Stimulated activated CD4-positive, alpha-beta T cell treated with anti-CD3 and anti-CD28 coated beads, Interleukin-15, amount 100 ng/mL, for 24 hours (primary cell): ENCODE measurements at places on chromosomes 2 and 18.
A peak's percentile ranks its signal among the peaks of the same experiment; 100 is the strongest.

GRCh38 chr2:219987830-219988229 lies 360.4 kb downstream of the SLC4A3 start:
- DNase-seq = no peak

GRCh38 chr2:42199626-42200025 lies 30.5 kb downstream of the EML4 start:
- no peak for DNase-seq

GRCh38 chr2:39469807-39470206 lies 32.7 kb upstream of the MAP4K3 start:
- DNase-seq = peak; percentile 18

GRCh38 chr2:44674473-44675284 lies 266.8 kb upstream of the SIX3 start:
- DNase-seq = no peak

DNA sequence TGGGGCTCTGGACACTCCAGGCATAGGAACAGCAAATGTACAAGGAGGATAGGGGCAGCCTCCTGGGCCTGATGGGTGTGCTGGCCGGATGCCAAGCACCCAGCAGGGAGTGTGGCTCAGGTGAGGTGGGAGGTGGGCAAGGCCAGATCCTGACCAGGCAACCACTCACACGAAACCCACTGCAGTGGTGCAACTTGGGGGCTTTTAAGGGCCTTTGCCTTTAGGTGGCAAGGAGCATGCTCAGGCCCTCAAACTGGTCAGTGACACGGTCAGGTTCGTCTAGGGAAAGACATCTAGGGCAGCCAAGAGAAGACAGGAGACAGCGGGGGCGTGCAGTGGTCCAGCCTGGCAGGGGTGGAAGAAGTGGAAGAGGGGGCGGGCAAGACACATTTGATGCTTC lies 18.4 kb upstream of the TEX51 start:
- no peak for DNase-seq

DNA sequence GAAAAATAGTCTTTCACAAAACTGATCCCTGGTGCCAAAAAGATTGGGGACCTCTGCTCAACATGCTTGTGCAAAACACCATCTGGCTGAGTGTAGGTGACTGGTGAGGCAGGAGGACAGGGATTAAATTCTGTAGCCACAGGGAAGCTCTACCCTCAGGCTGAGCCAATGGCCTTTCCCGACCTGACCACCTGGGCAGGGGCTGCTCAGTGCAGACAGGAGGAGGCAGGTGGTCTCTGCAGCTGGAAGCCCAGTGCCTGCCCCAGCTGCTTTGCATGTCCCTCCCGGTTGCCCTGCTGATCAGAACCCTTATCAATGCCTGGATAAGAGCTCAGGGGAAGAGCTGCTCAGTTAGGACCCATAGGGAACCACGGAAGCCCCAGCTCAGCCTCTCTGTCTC lies 235.3 kb downstream of the ANKRD36 start:
- no peak for DNase-seq

DNA sequence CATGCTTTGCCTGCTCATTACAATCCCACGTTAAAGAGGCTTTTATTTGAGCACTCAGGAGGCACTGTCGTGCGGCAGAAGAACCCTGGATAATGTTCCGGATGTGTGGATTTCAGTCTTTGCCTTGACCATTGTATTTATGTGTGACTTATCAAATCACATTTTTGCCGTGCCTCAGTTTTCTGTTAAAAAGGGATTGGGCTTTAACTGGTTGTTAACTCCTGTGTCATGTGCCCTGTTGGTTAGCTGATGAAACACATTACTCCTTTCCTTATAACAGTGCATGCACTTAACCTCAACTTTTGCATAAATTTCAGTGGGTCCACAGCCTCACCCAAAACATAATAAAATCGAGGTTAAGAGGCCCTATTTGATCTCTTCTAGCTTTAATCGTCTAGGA lies 52.7 kb downstream of the NAB1 start:
- no peak for DNase-seq

DNA sequence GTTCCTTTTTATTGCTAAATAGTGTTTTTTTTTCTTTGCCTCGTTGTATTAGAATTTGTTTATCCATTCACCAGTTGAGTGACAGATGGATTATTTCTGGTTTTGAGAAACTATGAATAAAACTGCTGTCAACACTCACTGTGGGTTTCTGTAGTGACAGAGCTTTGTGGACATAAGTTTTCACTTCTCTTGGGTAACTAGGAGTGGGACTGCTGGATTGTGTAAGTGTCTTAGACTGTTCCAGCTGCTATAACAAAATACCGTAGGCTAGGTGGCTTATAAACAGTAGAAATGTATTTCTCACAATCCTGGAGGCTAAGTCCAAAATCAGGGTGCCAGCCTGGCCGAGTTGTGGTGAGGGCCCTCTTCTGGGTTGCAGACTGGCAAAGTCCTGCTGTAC lies 71.9 kb downstream of the TNFRSF11A start:
- DNase-seq = no peak

DNA sequence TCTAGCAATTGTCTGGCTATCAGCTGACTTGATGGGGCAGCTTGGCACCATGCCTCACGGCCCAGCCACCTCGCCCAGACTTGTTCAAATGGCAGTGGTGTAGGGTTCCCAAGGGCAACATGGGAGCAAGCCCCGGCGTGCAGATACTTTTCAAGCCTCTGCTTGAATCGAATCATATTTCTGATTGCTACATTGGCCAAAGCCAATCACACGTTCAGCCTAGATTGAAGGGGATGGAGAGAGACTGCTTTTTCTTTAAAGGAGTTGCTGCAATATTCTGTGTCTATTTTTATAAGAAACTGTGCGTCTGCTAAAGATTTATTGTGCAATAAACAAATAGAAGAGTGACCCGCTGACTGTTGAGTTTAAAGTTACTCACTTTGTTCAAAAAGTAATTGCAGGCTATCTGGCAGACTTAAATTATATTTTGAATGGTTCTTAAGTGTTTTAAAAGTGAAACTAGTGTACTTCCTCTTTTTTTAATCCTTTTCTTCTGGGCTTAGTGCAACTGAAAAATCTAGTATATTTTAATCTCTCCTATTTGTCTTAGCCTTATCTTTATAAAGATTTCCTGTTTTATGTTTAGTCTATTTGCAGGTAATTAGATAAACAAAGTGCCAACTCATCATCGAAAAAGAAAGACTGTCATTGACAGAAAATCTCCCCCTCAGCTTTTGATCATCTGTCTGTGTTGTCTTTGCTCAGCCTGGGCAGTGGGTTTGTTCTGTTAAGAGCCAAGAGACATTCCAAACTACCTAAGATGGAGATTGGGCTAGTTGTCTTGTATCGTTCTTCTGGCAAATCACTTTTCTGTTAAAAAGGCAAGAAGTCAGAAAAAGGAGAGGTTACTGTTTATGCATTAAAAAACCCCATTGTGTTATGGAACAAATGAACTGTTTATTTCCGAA lies 156.1 kb downstream of the TPGS2 start:
- DNase-seq = no peak

- DNase-seq = peak; percentile 49
These were observed 368 bp downstream of the TMEFF2 start for GRCh38 chr2:192194265-192194865.

DNA sequence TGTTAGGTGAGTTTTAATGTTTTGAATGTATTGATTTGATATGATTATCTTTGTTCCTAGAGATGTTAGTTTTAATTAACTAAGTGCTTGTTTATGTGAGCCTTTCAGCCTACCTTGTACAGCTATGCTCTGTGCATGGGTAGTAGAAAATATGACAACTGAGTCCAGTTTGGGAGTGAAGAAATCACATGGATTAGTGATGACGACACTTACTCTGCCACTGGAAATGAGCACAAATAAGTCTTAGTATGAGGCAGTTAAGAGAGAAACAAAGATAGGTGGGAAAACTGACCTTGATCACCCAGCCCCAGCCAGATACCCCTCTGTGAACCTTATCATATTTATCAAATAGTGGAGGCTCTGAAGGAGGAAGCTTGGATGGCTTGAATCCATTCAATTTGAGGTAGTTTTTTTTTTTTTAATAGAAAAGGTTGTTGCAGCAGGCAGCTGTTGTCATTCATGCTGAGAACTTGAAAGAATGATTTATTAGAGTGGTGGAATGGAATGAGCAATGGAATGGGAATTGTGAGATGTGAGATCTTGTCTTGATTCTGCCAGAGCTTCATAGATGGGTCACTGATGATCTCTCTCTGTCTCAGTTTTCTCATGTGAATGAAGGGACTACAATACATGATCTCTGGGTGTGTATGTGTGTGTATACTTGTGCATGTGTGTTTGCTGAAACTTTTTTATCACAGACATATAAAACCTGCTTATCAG lies 96.4 kb downstream of the MAP3K20 start:
- no peak for DNase-seq

DNA sequence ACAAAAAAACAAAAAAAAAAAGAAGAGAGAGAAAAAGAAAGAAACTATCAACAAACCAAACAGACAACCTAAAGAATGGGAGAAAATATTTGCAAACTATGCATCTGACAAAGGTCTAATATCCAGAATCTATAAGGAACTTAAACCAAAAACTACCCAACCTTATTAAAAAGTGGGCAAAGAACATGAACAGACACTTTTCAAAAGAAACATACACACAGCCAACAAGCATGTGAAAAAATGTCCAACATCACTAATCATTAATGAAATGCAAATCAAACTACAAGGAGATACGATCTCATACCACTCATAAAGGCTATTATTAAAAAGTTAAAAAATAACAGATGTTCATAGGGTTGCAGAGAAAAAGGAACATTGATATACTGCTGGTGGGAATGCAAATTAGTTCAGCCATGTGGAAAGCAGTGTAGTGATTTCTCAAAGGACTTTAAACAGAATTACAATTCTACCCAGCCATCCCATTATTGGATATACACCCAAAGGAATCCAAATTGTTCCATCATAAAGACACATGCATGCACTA lies 7.2 kb upstream of the POLE4 start:
- DNase-seq = no peak

DNA sequence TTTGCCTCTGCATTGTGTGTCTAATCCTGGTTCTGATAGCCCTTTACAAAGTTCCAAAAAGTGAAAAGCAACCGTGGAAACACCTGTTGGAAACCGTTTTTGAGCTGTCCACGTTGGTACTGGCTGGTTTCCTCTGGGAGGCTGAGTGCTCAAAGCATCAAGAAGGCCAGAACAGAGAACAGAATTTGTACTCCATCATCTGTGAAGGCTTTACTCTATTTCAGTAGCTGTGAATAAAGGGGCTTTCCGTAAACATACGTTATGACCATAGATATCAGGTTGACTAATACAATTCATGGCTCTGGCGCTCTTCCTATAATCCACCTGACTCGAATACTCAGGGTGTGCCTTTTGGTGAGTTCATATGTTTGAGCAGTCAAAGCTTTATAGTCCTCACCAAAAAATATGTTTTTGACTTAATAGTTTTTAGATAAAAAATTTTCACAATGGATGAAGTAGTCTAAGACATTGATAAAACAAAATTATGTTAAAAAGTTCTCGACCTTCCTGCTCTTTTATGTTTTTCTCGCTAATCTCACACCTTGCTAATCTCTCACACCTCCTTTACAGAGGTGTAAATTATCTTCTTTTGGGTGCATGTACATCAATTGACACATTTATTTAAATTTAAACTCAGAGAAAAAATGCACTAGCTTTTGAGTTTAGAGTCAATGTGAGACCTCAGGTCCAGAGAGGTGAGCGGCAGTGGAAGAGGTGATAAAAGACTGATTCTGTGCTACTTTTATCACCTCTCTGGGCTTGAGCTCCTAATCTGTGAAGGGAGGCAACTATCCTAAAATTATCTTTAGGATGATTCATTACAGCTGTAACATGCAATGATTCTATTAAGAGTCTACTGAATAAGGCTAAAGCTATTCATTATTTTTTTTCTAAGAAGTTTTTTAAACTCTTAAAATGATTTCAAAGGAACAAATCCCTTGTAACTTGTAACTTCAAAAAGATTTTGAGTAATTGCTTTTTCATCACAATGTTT lies 65.3 kb downstream of the CXCR4 start:
- DNase-seq = no peak

- DNase-seq = no peak
These were observed 81.1 kb upstream of the SLC39A10 start for GRCh38 chr2:195575879-195576401.

GRCh38 chr2:224753743-224754540 lies 37.8 kb upstream of the CCDC195 start:
- no peak for DNase-seq

GRCh38 chr2:137957033-137957432 lies 7.2 kb upstream of the HNMT start:
- DNase-seq = no peak

- no peak for DNase-seq
These were observed 4.6 kb downstream of the MARCHF7 start for GRCh38 chr2:159716857-159717256.

DNA sequence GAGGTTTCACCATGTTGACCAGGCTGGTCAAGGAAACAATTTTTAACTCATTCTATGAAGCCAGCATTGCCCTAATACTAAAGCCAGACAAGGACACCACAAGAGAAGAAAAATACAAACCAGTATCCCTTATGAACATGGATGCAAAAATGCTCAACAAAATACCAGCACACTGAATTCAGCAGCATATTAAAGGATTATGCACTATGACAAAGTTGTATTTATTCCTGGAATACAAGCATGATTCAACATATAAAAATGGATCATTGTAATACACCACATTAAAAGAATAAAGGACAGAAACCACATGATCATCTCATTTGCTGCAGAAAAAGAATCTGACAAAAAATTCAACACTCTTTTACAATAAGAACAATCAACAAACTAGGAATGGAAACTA lies 138.7 kb downstream of the RAB3GAP1 start:
- DNase-seq = no peak

- DNase-seq = no peak
These were observed 43.9 kb upstream of the DNAH7 start for GRCh38 chr2:196112418-196113034.

- no peak for DNase-seq
These were observed 16.3 kb upstream of the CCDC68 start for GRCh38 chr18:54975598-54975997.

GRCh38 chr18:51077217-51077616 lies 47.2 kb downstream of the SMAD4 start:
- DNase-seq = no peak

- DNase-seq = peak; percentile 38
These were observed 539 bp downstream of the LAPTM4A start for GRCh38 chr2:20050646-20051531.

DNA sequence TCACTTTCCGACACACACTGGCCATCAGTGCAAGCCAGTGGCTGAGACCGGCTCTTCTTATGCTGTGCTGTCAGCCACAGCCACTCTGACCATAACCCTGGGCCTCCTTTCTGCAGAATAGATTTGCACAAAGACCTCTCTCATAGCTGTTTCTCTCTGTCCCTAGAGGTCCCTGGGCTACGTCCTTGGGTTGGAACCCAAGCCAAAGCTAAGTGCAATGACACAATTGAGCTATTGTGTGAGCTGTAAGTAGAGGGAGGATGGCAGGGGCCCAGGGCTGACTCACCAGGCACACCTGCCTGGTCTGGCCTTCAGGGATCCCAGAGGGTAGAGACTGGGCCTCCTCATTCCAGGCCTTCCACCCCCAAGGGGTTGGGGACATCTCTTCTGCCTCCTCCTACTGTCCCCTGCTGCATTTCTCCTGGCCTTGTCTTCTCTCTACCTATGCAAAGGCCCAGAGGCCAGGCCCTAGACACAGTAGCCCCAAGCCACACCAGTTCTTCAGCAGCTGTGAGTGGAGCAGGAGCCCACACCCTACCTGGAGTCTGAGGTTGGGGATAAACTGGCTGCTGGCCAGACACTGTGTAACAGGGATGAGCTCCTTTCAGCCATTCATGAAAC lies 174.6 kb downstream of the NCK2 start:
- DNase-seq = no peak
